ENCODE measurements at places on chromosomes 1 and 21. TPM values are rescaled to one million over a fixed set of nuclear protein-coding genes. Genes with fewer than 3 reads are reported as not detected.

GRCh38 chr1:156444407-156445001, 56.1 kb downstream of the MEF2D start:
- DNase-seq: peak; percentile 47

DNA sequence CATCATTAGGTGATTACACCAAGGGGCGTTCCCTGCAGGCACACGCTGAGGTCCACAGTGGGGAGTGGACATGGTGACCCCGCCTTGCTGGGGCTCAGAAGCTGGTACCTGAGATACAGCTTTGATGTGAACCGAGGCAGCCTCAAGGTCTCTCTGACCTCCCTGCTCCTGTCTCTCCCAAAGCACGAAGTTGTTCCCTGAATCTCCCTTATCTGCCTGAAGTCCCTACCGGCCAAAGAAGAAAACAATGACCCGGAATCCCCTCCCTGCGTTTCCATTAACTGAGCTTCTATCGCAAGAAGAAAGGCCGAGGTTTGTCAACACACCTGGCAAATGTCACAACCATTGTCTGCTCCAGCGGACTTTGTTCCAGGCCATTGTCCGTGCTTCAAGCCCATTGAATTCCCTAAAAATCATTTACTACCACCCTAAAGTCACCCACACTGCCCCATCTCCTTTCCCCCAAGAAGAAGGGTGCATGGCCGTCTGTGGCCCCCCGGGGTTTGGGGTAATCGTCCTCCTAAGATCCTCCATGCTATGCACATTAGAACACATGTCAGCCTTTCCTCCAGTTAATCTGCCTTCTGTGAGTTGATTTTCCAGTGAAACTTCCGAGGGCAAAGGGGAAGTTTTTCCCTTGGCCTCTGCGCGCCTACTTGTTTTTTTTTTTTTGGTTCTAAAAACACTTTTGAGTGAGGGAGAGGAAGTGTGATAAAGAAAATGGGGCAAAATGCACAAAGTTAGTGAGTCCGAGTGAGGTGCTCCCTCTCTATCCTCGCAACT, 48.1 kb upstream of the COL18A1 start:
- no peak for DNase-seq

Gene COL9A2
- polyA plus RNA-seq: 0.80 TPM

Gene UTP11
- polyA plus RNA-seq: 51.0 TPM

Gene LCE3D
- 0.33 TPM for polyA plus RNA-seq

DNA sequence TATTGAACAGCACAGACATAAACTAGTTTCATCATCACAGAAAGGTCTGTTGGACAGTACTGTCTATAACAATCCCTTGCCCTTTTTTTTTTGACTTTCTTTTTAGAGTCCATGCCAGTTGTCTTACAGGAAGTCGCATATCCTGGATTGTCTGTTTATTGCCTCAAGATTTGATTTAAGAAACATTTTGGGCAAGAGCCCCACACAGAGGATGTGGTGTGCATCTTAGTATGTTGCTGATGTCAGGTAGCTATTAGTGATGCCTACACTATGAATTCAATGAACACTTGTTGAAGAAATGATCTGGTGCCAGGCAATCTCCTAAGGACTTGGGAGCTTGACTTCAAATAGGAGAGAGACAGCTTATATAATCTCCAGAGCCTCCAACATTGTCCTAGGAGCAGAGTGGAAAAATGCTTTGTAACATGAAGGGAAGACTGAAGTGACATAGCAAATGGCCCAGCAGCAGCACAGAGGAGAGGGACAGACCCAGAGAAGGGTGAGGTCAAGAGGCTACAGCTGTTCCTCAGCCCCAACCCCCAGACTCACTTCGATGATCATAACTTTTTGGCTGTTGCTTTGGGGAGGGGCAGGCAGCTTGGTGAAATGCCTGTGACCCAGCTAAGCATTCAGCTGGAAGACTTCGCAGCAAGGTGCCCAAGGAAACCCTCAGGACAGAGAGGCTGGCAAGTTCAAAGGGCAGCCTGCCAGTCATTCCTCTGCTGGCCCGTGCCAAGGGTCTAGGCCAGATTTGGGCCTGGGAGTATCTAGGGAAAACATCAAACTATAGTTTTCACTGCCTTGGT, 7.5 kb upstream of the RAB29 start:
- DNase-seq: no peak

DNA sequence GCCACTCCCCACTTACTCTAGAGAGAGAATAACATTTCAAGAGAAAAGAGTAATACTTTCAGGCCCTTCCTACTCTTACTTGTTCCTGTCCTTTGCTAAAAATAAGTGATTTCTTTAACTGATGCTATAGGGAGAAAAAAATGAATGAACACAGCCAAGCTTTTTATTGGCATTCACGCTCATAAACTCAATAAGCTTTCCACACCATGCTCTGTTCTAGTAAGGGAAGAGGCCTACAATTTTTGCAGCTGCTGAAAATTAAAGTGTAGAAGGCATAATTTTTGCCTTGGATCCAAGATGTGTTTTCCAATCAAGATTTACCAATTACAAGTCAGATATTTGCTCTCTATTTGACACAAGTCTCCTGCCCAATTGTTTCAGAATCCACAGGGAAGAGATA, 188.1 kb upstream of the RGS18 start:
- DNase-seq: no peak

- DNase-seq: no peak
These were observed 118.6 kb downstream of the NR5A2 start for GRCh38 chr1:200146100-200146499.

Measured in GM23248 (cell line).